Coronary artery (tissue), 2 donors: ENCODE measurements at places on chromosomes 5 and 9.
A peak's percentile ranks its signal among the peaks of the same experiment; 100 is the strongest.

- no peak for DNase-seq
Measured at GRCh38 chr9:69134412-69134811, 39.7 kb upstream of the TJP2 start.

DNA sequence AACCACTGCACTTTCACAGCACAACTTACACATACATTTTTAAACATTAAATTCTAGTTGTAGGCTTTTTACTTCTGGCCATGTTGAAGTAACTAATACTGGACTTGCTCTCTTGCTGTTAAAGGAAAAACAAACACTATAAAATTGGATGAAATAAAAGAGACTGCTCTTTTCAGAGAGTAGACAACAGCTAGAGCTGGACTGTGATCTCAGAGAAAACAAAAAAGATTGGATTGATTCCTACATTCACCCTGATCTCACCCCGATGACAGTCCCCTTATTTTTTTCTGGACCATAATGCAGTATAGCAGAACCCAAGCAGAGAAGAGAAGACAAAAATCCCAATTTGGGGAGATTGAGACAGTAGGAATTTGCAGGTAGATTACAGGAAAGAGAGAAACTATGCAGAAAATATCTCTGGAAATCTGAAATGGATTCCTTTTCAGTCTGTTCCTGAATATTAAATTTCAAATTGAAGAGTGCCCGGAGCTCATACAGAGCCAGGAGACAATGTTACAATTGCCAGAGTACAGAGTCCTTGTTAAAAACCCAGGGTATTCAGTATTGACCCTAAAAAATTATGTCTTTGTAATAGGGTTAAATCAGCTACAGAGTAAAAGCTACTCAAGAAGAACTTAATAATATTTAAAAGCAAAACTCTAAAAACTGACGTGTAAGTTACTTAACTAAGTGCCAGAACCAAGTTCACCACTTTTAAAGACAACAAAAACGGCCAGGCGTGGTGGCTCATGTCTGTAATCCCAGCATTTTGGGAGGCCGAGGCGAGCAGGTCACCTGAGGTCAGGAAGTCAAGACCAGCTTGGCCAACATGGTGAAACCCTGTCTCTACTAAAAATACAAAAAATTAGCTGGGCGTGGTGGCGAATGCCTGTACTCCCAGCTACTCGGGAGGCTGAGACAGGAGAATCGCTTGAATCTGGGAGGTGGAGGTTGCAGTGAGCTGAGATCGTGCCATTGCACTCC is 208.6 kb downstream of the MPDZ start:
- DNase-seq = no peak

GRCh38 chr9:6944896-6945295 is 187.1 kb downstream of the KDM4C start:
- DNase-seq = no peak

DNA sequence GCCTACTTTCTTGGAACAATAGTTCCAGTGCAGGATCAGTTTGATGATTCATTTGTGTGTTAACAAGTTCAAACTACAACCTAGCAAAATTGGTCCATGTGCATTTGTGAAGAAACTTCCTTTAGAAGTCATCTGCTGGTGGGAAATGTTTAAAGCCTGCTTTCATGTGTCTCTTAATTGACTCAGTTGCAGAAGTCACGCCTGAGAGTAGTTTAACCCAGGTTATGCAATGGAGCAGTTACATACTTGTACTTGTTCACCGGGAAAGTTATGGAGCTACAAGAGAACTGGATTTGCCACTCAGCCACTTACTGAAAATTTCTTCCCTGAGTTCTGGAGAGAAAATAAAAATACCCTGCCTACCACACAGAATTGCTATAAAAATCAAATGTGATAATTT is 1397.8 kb downstream of the PTPRD start:
- DNase-seq = no peak

DNA sequence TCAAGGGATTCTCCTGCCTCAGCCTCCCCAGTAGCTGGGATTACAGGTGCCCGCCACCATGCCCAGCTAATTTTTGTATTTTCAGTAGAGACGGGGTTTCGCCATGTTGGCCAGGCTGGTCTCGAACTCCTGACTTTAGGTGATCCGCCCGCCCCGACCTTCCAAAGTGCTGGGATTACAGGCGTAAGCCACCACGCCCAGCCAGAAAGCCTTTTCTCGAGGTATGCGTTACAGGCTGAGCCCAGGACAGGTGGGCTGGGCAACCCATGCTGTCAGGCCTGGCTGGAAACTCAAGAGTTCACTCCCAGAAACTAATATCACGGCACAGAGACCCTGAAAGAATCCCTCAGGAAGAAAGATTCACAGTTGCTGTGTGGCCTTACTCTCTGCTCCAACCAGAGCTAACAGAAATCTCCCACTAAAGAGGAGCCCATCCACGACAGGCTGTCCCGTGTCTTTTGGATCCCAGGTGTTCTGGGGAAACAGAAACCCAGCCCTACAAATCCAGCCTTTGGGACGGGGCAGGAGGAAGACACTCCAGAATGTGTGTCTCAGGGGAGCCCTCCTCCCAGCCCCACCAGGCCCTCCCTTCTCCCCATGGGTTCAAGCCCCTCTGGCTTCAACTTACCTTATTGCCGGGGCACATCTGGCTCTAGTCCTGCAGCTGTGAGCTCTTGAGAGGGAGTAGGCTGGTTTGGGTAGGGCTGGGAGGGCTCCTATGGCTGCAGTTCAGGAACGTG is 400 bp downstream of the TIFAB start:
- peak; percentile 69 for DNase-seq

DNA sequence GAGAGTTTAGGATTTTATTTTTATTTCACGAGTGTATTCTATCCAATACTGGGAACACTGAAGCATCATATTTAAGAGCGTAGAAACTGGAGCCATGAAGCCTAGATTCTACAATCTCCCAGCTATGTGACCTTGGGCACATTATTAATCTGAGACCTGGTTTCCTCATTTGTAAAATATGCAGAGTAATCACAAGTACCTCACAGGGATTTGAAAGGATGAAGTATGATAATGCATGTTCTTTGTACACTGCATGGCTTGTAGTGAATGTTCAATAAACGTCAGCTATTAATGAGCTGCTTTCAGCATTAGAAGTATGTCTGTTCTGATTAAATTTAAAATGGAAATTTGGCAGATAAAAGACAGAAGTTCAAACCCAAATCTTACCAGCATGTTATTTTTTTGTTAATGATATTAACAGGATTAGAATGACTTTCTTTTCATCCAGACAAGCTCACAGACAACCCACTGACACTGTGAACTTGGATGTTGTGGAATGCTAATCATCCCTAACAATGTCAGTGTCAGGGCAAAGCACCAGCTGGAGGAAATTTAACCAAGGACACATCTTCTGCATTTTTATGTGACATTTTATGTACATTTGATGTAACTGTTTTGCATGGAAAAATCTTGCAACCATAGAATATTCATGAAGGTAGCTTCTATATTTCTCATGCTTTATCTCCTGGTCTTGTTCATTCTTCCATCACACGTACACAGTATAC is 27.1 kb upstream of the CTXN3 start:
- no peak for DNase-seq

- DNase-seq = no peak
Measured at GRCh38 chr5:32302835-32303754, 9.6 kb downstream of the MTMR12 start.

- no peak for DNase-seq
Measured at GRCh38 chr5:37436146-37436934, 57.2 kb downstream of the WDR70 start.
